ENCODE measurements at places on chromosomes 2 and 18.

- DNase-seq, result no peak
Measured at GRCh38 chr2:118837621-118838020, 9.8 kb downstream of the EN1 start.

- DNase-seq, result no peak
Measured at GRCh38 chr2:5524551-5524950, 167.6 kb upstream of the SOX11 start.

- DNase-seq, result no peak
Measured at GRCh38 chr2:120219766-120220165, 3.4 kb downstream of the TMEM185B start.

- DNase-seq, result peak; percentile 52
Measured at GRCh38 chr2:10880586-10881321, 31.0 kb upstream of the KCNF1 start.

GRCh38 chr18:37604032-37604431, 38.4 kb upstream of the CELF4 start:
- no peak for DNase-seq

GRCh38 chr2:11237122-11237521, 81.9 kb downstream of the SLC66A3 start:
- no peak for DNase-seq

DNA sequence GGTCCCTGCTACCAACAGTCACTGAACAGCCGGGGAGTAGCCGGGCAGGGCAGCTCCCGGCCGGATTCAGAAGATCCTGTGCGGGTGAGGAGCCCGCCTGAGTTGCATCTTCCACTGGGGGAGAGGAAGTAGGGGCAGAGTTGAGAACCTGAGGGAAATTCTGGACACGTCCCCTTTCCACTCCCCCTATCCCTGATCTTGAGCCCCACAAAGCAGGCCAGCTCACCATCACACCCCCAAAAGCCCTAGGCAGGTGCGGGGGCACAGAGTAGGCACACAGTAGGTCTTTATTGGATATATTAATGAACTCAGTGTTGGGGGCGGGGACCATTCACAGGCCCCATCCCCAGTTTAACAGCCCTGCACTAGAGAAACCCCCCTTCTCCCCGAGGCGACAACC, 81.9 kb upstream of the UXS1 start:
- no peak for DNase-seq

- DNase-seq, result no peak
Measured at GRCh38 chr2:238892204-238892500, 44.3 kb downstream of the TWIST2 start.

GRCh38 chr2:36797324-36798070, 101.0 kb downstream of the VIT start:
- no peak for DNase-seq

- no peak for DNase-seq
Measured at GRCh38 chr2:37013315-37013641, 46.9 kb upstream of the STRN start.

- DNase-seq, result no peak
Measured at GRCh38 chr18:78876868-78877267, 102.8 kb upstream of the SALL3 start.

DNA sequence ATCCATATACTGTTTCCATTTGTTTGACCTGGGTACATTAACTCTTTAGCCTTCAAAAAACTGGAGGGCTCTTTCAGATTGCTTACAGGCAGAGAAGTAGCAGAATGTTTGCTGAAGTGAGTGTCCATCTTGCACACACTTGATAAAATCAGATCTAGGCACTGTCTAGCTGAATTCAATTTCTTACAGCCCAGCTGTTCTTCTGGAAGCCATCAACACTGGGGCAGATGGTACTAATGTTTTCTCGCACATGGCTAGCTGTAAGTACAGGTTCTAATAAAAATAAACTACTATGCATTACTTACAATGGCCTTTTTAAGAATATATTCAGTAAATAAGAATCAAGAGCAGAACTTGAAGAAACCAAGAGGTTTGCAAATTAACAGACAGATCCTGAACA, 175.9 kb downstream of the NBAS start:
- DNase-seq, result no peak

DNA sequence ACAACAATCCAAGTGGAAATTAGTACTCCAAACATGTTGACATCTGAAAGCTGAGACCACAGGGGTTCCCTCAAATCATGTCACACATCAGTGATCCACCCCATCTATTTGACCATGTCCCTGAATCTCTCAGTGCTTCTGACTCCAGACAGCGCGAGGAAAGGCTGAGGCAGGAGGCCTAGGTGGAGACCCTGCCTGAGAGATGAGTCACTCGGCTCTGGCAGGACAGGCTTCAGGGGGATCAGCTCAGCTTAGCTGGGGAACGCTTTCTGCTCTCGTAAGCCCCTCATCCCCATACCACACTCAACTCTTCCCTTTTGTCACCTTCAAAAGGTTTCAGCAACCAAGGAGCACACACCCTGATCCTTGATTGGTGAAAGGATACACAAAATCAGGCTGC, 5.8 kb upstream of the FAM228A start:
- no peak for DNase-seq

DNA sequence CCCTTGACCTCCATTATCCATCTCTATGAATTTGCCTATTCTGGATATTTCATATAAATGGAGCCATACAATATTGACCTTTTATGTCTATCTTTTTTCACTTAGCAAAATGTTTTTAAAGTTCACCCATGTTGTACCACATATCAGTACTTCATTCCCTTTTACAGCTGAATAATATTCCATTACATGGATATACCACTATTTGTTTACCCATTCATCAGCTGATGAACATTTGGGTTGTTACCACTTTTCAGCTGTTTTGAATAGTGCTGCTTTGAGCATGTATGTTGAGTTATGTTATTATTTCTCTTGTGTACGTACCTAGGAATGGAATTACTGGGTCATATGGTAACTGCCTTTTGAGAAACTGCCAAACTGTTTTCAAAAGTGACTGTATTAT, 93.7 kb upstream of the DNMT3A start:
- no peak for DNase-seq

DNA sequence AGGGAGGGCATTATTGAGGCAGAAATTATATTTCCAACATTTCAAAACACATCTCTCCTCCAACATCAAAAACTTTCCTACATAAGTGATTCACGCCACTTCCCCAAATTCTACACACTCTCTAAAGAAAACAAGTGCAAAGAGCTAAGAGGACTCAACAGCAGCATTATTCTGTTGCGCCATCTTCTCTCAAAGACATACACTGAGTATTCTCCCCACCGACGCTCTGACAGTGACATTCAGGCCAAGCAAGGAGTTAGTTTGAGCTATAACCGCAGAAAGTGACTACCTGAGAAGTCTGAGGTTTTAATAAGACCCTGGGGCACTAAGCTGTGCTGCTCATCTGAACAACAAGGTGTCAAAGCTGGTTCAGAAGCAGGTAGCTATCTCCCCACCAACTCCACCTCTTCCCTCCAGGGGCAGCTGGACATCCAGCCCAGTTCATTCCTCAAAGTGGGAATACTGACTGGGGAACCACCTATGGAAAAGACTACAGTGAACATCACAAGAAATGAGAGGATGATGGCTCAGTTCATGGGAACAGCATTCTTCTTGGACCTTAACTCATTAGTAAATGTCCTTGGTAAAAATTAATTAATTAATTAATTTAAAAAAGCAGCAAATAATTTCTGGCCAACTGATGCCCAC, 309.5 kb upstream of the CCDC68 start:
- DNase-seq, result peak; percentile 90

DNA sequence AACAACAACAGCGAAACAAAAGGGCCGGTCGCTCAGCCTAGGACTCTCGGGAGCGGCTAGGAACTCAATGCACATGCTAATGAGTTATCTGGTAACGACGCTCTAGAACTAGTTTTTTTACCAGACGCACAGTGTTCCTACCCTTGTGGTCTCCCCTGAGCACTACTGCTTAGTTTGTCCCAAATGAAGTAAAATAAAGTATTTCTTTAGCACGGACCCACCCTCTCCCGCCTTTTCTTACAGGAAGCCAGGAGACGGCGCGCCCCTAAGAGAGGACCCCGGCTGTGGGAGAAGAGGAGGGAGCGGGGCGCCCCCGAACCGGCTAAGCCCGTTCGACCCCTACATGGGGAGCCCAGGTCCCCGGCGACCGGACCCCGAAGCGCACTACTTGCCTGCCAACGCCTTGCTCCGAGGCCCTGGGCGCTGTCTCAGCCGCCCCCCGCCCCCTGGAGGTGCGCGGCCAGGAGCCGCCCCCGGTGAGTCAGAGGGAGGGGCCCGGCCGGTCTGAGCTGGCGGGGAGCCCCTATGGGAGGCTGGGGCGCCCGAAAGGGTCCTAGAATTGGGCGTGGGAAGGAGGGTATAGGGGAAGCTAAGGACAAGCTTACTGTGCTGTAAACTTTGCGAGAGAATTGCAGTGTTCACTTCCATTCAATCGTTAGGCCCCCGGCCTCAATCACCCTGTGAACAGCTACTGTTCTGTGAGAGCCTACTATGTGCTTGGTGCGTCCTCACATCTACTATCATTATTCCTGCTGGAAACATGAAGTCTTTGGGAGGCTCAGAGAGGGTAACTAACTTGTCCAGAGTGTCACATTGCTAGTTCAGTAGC, 3.6 kb upstream of the CAPG start:
- DNase-seq, result peak; percentile 87

DNA sequence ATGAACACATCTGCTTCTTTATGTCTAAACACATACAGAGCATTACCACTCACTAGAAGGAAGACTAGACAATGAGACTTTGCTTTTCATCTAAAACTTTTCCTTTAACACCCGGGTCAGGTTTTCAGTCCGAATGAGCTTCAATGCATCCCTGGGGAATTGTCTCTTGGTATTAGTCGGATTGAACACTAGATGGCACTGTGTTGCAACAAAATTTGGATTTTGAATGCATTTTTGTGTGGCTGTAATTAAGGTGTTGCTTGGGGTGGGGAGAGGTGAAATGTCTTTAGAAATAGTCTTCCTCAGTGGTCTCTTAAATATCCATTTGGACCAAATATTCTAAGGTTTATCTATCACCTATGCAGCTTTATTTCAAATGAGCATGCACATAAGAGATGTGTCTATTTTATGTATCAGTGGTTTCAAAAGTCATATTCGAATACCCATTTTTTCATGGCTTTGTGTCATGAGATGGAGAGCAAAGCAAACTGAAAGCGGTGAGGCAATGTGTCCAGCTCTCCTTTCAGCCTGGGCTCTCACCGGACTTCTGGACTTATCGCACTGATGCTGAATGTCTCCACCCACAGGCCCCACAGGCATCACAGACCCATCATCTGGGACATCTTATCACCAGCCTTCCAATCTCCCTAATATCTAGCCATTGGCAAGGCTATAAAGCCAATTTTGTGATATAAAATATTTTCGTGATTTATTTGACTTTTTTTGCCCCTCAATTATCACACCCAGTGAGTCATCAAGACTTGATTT, 510.3 kb downstream of the RNF144A start:
- DNase-seq, result peak; percentile 61

DNA sequence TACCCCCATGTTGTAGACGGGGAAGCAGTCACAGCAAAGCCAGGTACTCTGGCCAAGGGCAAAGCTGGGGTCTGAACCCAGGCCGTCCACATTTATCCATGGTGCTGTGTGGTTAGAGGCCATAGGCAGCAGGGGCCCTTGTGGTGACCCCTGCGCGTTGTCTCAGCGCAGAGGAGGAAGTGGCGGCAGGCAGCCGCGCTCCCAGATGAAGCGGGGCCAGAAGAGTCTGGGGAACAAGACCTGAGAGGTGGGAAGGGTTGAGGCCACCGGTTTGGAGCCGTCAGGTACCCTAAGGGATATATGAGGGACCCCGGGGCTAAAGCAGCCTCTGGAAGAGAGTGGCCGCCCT, 770 bp downstream of the ZNF396 start:
- DNase-seq, result peak; percentile 33

Data from inflammatory macrophage treated with lipopolysaccharide for 4 hours (primary cell).